ENCODE measurements at places on chromosomes 13 and 19. TPM values are rescaled to one million over a fixed set of nuclear protein-coding genes. Genes with fewer than 3 reads are reported as not detected.

The STAP2 gene
- 5.9 TPM for total RNA-seq

The GPR12 gene
- total RNA-seq: not detected

The CEACAM7 gene
- total RNA-seq: not detected

The IGFL2 gene
- not detected for total RNA-seq

The RAP2A gene
- 40.4 TPM for total RNA-seq

The ATP4A gene
- total RNA-seq: not detected

The SLC8A2 gene
- total RNA-seq: under 0.01 TPM

The ZNF723 gene
- total RNA-seq: not detected

The TLE6 gene
- total RNA-seq: 0.33 TPM

The SYCN gene
- total RNA-seq: not detected

The BSG gene
- 309 TPM for total RNA-seq

The RAB4B gene
- 9.7 TPM for total RNA-seq

The ACTMAP gene
- total RNA-seq: 1.1 TPM

The RASGRP4 gene
- total RNA-seq: not detected

The ZNF614 gene
- 8.6 TPM for total RNA-seq

The TEX101 gene
- total RNA-seq: not detected

The ZNF226 gene
- 16.6 TPM for total RNA-seq

The CRB3 gene
- not detected for total RNA-seq

The EBI3 gene
- not detected for total RNA-seq

The ZNF90 gene
- 3.7 TPM for total RNA-seq

The CEACAM3 gene
- not detected for total RNA-seq

The WDR87 gene
- total RNA-seq: not detected

The HSH2D gene
- not detected for total RNA-seq

The LGALS14 gene
- not detected for total RNA-seq

The SIGLECL1 gene
- not detected for total RNA-seq

The PSG11 gene
- not detected for total RNA-seq

The ADGRE3 gene
- under 0.01 TPM for total RNA-seq

The NCCRP1 gene
- not detected for total RNA-seq

The CYP2A6 gene
- total RNA-seq: not detected

The PLIN4 gene
- total RNA-seq: 4.0 TPM

The CERS1 gene
- total RNA-seq: 1.1 TPM

The SLC6A16 gene
- under 0.01 TPM for total RNA-seq

The A1BG gene
- 16.0 TPM for total RNA-seq

The SMIM44 gene
- total RNA-seq: not detected

The HIPK4 gene
- total RNA-seq: not detected

The TYROBP gene
- total RNA-seq: not detected

The APLP1 gene
- 6.7 TPM for total RNA-seq

The SIGLEC7 gene
- not detected for total RNA-seq

The NDUFA7 gene
- total RNA-seq: 15.1 TPM

The MISP gene
- 0.12 TPM for total RNA-seq

The AMH gene
- total RNA-seq: 0.66 TPM

The EEF2 gene
- 3,752 TPM for total RNA-seq

The CLEC17A gene
- total RNA-seq: not detected

The ERICH4 gene
- not detected for total RNA-seq

The IL4I1 gene
- 1.3 TPM for total RNA-seq

The SLC10A2 gene
- total RNA-seq: not detected

The RASL11A gene
- total RNA-seq: 18.8 TPM

The NCR1 gene
- not detected for total RNA-seq

The BEST2 gene
- not detected for total RNA-seq

Data from uterine smooth muscle cell (primary cell).